ENCODE measurements at places on chromosomes 12 and 14.
A peak's percentile ranks its signal among the peaks of the same experiment; 100 is the strongest.

DNA sequence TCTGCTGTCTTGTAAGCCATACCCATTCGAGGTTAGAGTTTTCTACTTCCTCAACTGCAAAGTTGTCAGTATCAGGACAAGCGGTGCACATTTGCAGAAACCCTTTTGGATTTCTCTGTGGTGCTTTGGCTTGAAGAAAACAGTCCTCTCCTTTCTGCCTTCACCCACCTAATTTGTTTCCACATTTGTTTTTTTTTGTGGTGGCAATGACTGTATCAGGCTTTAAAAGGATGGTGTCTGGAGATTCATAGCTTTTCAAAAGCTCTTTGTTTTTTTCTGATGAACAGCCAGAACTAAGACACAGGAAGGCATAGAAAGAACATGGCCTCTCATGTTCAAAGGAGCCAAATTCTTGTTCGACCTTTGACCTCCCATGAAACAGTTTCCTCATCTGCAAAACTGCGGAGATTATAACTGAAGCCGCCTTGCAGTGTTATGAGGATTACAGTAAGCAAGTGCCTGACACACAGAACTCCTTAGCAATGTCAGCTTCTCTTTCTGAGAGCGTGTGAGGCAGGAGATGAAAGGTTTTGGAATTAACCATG lies 270.6 kb upstream of the TBX3 start:
- no peak for DNase-seq

DNA sequence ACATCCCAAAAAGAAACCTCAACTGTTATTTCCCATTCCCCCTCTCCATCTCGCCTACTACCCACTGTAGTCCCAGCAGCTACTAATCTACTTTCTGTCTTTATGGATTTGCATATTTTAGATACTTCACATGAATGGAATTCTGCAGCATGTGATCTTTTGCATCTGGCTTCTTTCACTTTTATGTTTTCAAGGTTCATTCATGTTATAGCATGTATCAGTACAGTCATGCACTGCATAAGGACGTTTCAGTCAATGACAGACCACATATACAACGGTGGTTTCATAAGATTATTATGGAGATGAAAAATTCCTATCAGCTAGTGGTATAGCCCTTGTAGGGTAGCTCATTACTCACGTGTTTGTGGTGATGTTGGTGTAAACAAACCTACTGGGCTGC lies 24.5 kb downstream of the PCNX4 start:
- DNase-seq: no peak

DNA sequence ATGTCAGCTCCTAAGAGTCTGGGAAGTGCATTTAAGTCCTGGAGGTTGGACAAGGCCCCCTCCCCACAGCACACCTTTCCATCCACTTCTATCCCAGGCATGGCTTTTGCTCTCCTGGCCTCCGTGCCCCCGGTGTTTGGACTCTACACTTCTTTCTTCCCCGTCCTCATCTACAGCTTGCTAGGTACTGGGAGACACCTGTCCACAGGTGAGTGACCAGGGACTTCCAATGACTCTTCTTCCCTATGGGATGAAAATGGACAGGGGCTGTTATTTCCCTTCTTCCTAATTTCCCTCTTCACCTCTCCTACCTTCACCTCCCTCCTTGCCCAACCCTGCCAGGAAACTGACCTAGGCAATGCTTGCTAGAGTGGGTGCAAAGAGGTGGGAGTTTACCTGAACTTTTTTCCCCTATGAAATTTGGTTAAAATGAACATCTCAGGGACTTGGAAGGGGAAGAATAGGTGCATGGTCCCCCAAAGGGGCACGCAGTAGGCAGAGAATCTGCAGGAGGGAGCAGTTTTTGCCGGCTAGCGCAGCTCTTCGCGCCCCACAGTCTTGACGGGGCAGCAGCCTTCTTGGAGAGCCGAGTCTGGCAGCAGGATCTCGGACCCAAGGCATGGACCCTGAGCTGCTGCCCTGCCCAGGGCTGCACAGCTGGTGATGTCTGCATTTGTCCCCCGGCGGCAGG lies 9.2 kb downstream of the ARHGEF25 start:
- DNase-seq: no peak

- no peak for DNase-seq
Observed at GRCh38 chr14:48125654-48126053, 450.2 kb upstream of the MDGA2 start.

DNA sequence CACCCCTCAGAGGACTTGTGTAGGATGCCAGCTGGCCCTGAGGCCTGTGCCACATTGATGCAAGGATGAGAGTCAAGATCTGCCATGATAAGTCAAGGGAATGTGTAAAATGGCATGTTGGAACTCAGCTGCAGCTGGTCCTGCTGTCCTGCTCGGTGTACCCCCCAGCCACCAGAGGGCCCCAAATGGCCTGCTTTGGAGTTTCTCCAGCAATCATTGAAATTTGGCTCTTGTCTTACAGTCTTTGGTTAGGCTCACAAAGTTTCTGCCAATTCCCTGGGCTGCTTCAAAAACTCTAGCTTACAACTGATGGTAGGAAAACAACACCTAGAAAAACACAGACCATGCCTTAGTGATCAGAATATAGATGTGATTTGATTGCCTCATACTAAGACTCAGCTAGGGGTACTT lies 76.8 kb downstream of the HSD17B6 start:
- DNase-seq: peak; percentile 4
